CD8-positive, alpha-beta memory T cell (primary cell): ENCODE measurements at places on chromosomes 1 and 21. TPM values are rescaled to one million over a fixed set of nuclear protein-coding genes. Genes with fewer than 3 reads are reported as not detected.

The OR2M3 gene
- total RNA-seq, result not detected

DNA sequence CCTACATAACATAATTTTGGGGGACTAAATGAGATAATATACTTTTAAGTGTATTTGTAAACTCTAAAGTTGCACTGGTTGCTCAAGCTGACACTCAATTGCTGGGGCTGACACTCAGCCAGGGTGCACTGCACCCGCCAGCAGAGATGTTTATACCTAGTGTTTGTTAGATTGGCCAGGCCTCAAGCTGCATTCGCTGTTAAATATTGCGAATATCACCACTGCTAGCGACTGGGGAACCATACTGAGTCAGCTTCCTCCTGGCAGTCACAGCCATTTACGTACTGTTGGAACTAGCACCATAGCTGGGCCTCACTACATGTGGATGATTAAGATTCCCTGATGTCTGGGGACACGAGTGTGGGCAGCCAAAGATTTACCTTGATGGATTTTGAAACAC lies 12.7 kb upstream of the RWDD3 start:
- no peaks in the 10 kb centered on the region for H3K36me3 ChIP-seq
- DNase-seq, result no peak
- H3K27me3 ChIP-seq, result no peaks in the 10 kb centered on the region
- H3K4me3 ChIP-seq, result no peak overlapping the region
- no peak overlapping the region for H3K27ac ChIP-seq
- H3K4me1 ChIP-seq, result no peaks in the 10 kb centered on the region

DNA sequence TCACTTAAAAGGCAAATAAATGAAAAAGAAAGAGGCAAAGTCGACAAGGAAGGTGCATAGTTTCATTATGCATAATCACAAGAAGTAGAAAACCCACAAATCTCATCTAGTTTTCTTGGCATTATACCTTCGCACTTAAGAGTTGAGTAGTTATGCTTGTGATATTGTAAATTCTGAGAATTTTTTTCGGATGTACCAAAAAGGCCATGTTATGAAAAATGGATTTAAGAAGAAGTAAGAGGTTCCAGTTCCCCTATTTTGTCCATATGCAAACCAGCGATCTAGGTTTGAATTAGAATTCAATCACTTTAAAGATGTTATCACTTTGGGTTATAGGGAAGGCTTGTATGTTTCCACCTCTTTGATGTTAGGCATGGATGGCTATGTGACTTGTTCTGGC lies 7.9 kb upstream of the ERICH3 start:
- no peaks in the 10 kb centered on the region for H3K27me3 ChIP-seq
- no peak overlapping the region for H3K4me3 ChIP-seq
- H3K36me3 ChIP-seq, result no peaks in the 10 kb centered on the region
- no peak for DNase-seq
- H3K4me1 ChIP-seq, result no peaks in the 10 kb centered on the region
- no peak overlapping the region for H3K27ac ChIP-seq

GRCh38 chr1:161258439-161259344 lies at the start of gene PCP4L1:
Gene PCP4L1, plus strand, starts transcription at chr1:161258745. Its CDS starts 230 bp downstream, at chr1:161258975.
- H3K4me3 ChIP-seq, result no peak within 1 kb of the TSS
- no peaks in the 10 kb centered on the region for H3K36me3 ChIP-seq
- DNase-seq, result peak; percentile 1
- no peak within 1 kb of the TSS for H3K27ac ChIP-seq
- H3K4me1 ChIP-seq, result no peaks in the 10 kb centered on the region

The PAFAH2 gene
- total RNA-seq, result 12.1 TPM

DNA sequence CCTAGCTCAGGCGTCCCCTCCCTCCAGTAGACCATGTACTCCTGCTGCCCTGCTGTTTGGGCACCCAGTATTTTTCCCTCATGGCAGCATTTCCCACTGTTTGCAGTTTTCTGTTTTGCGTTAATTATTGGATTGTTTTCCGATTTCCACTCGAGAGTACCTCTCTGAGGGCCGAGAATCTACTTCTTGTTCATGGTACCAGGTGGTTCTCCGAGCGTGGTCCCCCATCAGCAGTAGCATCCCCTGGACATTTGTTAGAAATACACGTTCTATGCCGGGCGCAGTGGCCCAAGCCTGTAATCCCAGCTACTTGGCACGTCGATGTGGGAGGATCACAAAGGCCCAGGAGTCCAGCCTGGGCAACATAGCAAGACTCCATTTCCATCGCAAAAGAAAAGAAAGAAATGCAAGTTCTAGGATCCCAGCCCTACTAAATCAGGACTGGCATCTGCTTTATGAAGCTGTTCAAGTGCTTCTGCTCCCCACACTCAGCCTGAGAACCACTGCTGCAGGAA lies 690 bp downstream of the RRP1 start:
- peaks cover 28% of the 10 kb centered on the region for H3K36me3 ChIP-seq
- no peaks in the 10 kb centered on the region for H3K27me3 ChIP-seq

DNA sequence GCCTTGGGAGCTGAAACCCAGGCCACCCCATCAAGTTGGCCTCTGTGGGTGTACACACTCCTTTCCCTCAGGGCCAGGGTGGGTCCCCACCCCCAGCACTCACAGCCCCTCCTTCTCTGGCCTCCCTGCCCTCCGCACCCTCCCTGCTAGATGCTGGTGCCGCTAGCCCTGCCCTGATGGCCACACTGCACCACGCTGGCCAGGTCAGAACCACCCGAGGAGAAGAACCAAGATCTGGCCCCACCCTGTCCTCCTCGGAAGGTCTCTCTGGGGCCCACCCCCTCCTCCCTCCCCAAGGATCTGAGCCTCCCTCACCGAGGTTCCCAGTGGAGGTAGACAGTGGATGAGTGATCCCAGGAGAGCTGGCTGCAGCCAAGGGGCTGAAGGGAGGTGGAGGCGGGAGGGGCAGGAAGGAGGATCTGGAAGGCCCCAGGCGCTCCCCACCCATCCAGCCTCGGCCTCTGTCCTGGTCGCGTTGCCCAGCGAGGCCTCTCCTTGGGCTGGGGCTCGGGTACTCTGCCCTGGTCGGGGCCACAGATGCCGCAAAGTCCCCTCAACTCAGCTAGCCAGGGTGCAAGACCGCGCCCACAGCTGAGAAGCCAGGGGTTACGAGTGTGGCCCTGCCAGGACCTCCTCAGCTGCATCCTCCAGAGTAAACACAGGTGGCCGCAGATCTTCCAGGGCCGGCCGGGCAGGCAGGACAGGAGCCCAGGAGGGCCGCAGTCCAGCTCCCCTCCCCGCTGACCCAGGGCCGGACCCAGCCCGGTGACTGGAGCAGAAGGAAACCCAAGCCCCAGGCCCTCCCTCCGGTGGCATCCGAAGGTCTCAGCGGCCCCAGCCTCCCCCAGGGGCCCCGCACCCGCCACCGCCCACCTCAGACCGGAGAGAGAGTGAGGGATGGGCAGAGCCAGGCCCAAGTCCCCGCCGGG lies 5.2 kb downstream of the B3GALT6 start:
- no peak overlapping the region for H3K27ac ChIP-seq
- H3K4me3 ChIP-seq, result no peak overlapping the region
- no peaks in the 10 kb centered on the region for H3K36me3 ChIP-seq

The VCAM1 gene
- total RNA-seq, result 3.5 TPM

DNA sequence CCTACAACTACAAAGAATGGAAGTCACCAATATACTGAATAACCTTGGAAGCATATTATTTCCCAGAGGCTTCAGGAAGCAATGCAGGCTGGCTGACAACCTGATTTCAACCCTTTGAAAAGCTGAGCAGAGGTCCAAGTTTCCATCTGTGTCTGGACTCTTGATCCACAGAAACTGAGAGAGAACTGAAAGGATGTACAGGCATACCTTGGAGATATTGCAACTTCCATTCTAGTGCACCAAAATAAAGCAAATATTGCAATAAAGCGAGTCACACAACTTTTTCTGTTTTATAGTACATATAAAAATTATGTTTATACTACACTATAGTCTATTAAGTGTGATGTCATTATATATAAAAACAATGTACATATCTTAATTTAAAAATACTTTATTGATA lies 85.3 kb downstream of the TYW3 start:
- no peak for DNase-seq
- H3K36me3 ChIP-seq, result no peaks in the 10 kb centered on the region
- H3K27me3 ChIP-seq, result no peaks in the 10 kb centered on the region
- H3K4me3 ChIP-seq, result no peak overlapping the region

The ZMYND12 gene
- 0.85 TPM for total RNA-seq

DNA sequence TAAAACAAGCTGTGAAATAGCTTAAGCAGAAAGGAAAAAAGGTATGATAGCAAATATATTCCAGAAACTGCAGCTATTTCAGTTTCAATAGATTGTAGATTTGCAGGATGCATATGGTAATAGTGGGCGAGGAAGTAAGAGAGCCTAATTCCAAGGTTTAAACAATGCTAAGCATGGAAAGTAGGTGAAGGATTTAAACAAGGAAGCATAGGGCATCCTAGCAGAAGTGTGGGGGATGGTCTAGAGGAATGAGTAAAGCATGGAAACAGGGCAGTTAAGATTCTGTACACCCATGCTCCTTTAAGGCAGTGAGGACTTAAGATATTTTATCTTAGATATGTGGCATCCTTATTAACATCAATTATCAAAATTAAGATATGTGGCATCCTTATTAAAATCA lies 2.6 kb downstream of the IVNS1ABP start:
- peaks cover 54% of the 10 kb centered on the region for H3K4me1 ChIP-seq
- H3K27ac ChIP-seq, result peak overlapping the region; percentile 98
- H3K4me3 ChIP-seq, result peak overlapping the region; percentile 91
- DNase-seq, result no peak

DNA sequence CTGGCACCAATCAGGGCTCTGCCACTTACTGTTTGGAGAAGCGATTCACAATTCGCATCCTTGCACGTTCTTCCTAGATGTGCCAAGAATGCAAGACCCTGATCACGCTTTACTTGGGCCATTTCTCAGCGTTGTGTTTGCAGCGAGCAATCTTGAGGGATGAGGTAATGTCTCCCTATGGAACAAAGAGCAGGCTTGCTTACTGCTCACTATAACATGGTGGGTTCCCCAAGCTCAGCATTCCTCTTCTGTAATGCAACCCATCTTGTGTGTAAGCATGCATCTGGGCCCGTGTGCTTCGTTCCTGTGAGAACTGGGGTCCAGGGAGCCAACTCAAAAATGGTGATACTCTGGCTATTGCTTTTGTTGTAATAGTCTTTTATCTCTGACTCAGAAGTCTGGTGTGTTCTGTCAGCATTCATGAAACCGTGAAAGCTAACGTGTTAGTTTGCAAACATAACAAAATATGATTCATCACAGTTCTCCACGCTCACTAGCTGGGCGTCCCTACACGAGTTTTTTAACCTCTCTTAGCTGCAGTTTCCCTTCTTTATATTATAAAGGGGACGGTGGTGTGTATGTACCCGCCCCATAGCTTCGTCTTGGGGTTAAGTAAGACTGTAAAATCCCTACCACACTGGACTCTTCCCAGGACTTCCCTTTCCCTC lies 33.3 kb downstream of the DNTTIP2 start:
- DNase-seq, result no peak
- H3K36me3 ChIP-seq, result no peaks in the 10 kb centered on the region
- no peaks in the 10 kb centered on the region for H3K27me3 ChIP-seq

- H3K27ac ChIP-seq, result no peak overlapping the region
- H3K4me1 ChIP-seq, result no peaks in the 10 kb centered on the region
- DNase-seq, result no peak
- H3K27me3 ChIP-seq, result no peaks in the 10 kb centered on the region
- H3K4me3 ChIP-seq, result no peak overlapping the region
These were observed 36.5 kb downstream of the MCOLN2 start for GRCh38 chr1:84960371-84960770.

DNA sequence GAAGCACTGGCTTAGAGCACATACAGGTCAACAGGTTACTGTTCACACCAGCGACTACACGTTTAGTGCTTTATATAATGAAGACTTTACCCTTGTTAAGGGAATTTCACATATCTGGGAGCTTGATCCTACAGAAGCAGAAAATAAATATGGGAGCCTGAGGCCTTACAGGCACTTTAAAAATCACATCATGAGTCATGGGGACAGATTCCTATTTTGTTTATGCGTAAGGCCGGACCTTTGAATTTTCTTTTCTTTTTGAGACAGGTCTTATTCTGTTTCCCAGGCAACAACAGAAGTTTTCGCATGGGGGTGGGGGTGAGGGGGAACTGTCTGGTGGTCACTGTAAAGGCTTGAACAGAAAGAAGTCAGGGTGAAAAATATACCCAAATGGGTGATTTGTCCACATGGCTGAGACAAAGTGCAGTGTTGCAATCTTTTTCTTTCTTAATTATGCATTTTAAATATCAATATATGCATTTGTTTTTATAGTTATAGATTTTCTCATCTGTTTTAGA lies 276.7 kb downstream of the KCNH1 start:
- no peaks in the 10 kb centered on the region for H3K4me1 ChIP-seq
- H3K4me3 ChIP-seq, result no peak overlapping the region
- H3K27me3 ChIP-seq, result no peaks in the 10 kb centered on the region
- no peak for DNase-seq

The TFAP2E gene
- total RNA-seq, result 0.69 TPM

GRCh38 chr1:85058311-85058710 lies 10.0 kb upstream of the MCOLN3 start:
- H3K4me3 ChIP-seq, result no peak overlapping the region
- no peak overlapping the region for H3K27ac ChIP-seq
- H3K36me3 ChIP-seq, result no peaks in the 10 kb centered on the region
- H3K4me1 ChIP-seq, result peaks cover 11% of the 10 kb centered on the region
- DNase-seq, result no peak
- no peaks in the 10 kb centered on the region for H3K27me3 ChIP-seq

The CFAP141 gene
- total RNA-seq, result not detected

- H3K27ac ChIP-seq, result no peak overlapping the region
- no peak overlapping the region for H3K4me3 ChIP-seq
- no peaks in the 10 kb centered on the region for H3K27me3 ChIP-seq
- H3K4me1 ChIP-seq, result no peaks in the 10 kb centered on the region
These were observed 37.4 kb downstream of the AK5 start for GRCh38 chr1:77319036-77319705.

GRCh38 chr1:6819246-6820040 lies 34.2 kb downstream of the CAMTA1 start:
- H3K27ac ChIP-seq, result no peak overlapping the region
- DNase-seq, result no peak
- H3K4me1 ChIP-seq, result peaks cover 6% of the 10 kb centered on the region
- no peaks in the 10 kb centered on the region for H3K27me3 ChIP-seq
- no peak overlapping the region for H3K4me3 ChIP-seq

DNA sequence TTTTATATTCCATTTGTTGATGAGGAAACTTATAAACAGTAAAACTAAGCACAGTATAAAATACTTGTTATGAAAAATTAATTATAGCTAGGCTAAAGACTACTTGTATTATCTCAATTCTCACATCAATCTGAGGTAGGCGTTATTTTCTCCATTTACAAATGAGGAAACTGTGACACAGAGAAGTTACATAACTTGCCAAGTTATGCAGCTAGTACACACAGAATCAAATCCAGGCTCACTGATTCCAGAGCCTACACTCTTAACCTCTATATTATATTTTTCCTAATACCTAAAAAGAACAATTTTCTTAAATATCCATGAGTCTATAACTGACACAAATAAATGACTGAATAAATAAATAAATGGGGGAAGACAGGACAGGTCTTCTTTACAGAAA lies 11.2 kb upstream of the VPS45 start:
- no peak for DNase-seq
- H3K36me3 ChIP-seq, result no peaks in the 10 kb centered on the region
- H3K27me3 ChIP-seq, result no peaks in the 10 kb centered on the region
- no peaks in the 10 kb centered on the region for H3K4me1 ChIP-seq
- H3K27ac ChIP-seq, result no peak overlapping the region

The NT5C1A gene
- not detected for total RNA-seq

The DISC1 gene
- 0.60 TPM for total RNA-seq
